Umbilical cord (tissue), 2 donors: ENCODE measurements at places on chromosomes 1 and 21. TPM values are rescaled to one million over a fixed set of nuclear protein-coding genes. Genes with fewer than 3 reads are reported as not detected.
A peak's percentile ranks its signal among the peaks of the same experiment; 100 is the strongest.

Gene HMGCS2
- 0.48 TPM for total RNA-seq

Gene GUCA2B
- not detected for total RNA-seq

Gene GREM2
- total RNA-seq: 4.8 TPM

Gene DCST1
- total RNA-seq: not detected

Gene PPT1
- total RNA-seq: 29.1 TPM

Gene NKAIN1
- not detected for total RNA-seq

Gene SPRR5
- not detected for total RNA-seq

Gene ZNF593OS
- not detected for total RNA-seq

Gene GIPC2
- 9.4 TPM for total RNA-seq

Gene RAB7B
- 5.8 TPM for total RNA-seq

Gene PTGFR
- total RNA-seq: 18.8 TPM

GRCh38 chr1:246107516-246108277, 399.4 kb downstream of the SMYD3 start:
- no peak for DNase-seq

DNA sequence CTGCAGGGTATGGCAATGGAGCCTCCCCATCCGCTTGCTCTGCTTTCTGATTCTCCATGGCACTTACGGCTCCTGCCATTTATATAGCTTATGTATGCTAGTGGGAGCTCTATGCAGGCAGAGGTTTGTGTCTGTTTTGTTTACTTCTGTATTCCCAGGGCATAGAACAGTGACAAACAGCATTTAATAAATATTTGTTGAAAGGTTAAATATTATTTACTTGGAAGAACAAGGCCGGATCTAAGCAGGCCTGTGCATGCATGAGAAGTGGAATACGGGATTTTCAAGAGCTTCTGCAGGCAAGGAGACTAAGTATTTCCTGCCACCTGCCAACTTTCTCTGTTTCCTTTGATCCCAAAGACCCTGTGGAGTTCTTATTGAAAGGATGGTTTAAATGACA, 90.7 kb downstream of the XCL2 start:
- DNase-seq: no peak

DNA sequence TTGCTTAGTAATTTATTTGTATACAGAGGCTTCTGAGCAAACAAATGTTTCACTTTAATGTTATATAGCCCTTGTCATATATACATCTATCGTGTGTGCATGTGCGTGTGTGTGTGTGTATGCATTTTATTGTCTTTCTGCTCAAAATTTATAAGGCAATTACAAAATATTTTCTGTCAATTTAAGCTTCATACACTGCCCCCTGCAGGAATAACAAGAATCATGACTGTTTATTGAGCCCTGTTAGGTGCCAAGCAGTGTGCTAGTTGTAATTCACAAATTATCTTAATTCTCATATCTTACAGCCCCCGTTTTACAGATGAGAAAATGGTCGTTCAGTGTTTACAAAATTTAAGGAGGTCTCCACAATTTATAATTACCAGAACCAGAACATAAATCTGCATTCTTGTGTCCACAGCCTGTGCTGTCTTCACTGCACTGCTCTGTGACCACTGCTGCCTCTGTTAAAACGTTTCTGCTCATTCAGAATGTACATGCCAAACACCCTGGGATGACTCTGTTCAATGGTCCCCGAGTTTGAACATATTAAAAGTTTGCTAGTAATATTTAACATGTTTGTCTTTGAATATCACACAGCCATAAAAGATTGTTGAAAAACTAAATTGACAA, 181.3 kb downstream of the ATP6V1G3 start:
- no peak for DNase-seq

- no peak for DNase-seq
Measured at GRCh38 chr1:17301767-17302166, 6.2 kb upstream of the PADI4 start.

- DNase-seq: no peak
Measured at GRCh38 chr1:20575541-20576336, 13.2 kb upstream of the CDA start.

DNA sequence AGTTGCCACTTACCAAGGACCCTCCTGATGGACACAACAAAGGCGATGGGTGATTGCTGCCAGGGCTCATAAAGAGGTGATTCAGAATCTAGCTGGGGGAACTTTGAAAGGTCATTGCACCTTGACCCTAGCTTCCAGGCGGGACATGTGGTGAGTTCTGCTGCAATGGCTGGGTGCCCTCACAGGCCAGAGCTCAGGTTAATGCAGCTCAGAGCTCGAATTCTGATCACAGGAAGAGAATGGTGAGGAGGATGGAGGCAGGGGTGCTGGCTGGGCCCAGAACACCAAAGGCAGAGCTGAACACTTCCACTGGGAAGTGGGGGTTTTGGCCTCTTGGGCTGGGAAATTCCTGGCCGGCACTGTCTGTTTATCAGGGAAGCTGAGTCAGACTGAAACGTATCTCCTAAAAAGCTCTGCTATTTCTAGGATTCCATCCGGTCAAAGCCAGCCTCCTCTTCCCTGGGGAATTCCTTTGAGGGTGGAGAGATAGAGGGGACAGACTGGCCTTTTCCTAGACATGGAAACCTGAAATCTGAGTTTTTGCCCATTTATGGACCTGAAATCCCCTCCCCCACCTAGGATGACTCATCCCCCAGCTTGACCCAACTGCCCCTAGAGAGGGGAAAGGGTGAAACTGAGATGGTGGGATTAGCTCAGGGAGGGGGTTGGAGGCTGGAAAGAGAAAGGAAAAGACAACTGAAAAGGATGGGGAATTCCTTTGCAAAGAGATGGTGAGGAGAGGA, 27.2 kb downstream of the NUAK2 start:
- peak; percentile 91 for DNase-seq

- no peak for DNase-seq
Measured at GRCh38 chr1:39160703-39161102, 43.8 kb upstream of the MACF1 start.

GRCh38 chr1:33852711-33853110, 11.2 kb upstream of the HMGB4 start:
- no peak for DNase-seq

DNA sequence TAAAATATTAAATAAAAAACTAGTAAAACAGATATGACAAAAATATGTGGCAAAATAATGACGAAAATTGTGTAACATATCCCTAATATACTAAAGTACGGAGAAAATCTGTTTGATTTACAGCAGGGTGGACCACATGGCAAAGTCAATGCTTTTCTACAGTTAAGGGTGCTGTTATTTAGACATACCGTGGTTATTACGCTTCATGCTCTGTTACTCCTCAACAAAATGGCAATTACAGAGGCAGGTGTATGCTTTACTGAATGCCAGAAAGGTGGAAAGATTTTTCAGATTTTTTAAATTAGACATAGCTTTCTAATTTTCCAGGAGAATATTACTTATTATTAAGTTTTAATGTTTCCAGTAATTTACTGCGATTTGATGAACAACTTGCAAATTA, 343.9 kb upstream of the DPYD start:
- no peak for DNase-seq

- DNase-seq: no peak
Measured at GRCh38 chr1:89361681-89362080, 2.2 kb upstream of the GBP6 start.

- DNase-seq: peak; percentile 19
Measured at GRCh38 chr1:211037095-211037494, 96.9 kb downstream of the KCNH1 start.

DNA sequence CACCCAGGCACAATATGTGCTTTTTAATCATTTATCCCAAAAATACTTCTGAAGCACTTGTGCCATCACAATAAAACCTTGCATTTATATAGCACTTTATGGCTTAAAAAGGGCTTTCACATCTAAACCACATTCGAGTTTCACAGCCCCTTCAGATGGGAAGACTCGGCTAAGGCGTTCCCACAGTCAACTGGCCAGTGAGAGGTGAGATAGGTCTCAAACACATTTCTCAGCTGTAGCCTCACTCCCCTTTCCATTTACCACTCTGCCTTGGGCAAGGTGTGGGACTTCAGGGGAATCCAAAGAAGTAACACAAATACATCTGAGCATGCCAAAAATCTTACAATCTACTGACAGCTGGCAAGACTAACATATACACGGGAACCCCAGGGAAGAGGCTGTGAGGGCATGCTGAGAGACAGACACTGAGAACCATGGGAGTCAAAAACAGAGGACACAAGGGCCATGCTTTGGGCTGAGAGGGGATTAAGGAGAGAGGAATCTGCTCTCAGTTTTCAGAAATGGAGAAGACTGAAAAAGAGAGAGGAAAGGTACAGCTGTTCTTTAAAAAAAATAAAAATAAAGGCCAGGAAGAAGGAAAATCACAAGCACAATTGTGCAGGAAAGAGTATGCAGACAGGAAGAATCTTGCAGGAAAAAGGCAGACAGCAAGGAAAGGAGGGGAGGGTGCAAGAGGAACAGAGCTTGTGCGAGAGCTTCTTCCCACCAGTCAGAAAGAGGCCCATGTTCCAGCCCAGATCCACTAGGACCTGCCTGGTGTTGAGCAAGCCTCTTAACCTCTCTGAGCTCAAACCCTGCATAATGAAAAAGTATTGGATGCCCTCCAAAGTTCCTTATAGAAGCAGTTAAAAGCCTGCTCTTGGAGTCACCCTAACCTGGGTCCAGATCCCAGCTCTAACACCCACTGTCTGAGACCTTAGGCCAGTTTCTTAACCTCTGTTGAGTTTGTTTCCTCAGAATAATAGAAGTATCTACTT, 73.5 kb downstream of the JAK1 start:
- peak; percentile 66 for DNase-seq

GRCh38 chr21:34671462-34671861, 2.7 kb downstream of the CLIC6 start:
- DNase-seq: no peak

GRCh38 chr21:31087639-31088473, 49.6 kb upstream of the KRTAP19-8 start:
- no peak for DNase-seq

DNA sequence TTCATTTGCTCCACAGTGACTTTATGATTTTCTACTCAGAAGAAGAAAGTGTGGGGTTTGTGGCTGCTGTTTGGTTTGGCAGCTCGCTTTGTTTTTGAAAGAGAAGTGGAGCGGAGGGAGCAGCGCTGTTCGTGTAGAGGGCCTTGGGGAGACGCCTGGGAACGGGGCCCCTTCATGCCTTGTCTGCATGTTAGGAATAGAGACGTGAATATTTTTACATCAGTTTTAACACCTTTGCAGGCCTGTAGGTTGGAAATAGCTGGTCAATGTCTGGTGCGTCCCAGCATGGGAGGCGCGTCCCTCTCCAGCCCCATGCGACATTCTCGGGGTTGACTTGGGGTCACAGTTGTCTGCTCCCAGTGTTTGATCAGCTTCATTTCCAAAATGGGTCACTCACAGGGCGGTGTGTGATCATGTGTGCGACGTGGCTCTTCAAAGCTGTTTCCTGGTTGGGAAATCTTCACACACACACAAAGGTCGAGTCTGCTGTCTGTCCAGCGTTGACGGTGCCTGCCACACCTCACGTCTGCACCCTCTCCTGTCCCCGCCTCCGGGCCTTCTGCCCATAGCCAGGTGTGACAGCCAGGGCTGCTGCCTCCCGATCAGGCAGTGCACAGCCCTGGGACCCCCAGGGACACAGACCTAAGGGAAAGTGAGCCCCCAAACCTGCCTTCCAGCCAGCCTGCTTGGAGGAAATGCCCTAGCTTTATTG, 149.2 kb downstream of the PSMG1 start:
- peak; percentile 41 for DNase-seq

- DNase-seq: no peak
Measured at GRCh38 chr21:40553781-40554180, 293.2 kb downstream of the DSCAM start.

DNA sequence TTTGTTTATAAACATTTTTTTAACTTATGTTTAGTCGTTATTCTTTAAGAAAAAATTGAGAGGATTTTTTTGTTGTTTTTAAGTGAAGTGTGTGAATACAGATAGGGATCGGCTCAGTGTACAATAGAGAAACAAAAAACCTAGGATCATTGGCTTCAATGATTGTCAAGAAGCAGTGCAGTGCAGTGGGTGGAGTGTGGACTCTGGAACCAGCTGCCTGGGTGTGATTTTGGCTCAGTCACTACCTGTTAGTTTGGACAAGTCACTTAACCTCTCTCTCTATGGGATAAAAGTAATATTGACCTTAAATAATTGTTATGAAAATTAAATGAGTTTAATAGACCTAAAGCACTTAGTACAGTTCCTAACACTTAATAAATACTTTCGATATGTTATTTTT, 41.3 kb downstream of the SCCPDH start:
- DNase-seq: no peak

DNA sequence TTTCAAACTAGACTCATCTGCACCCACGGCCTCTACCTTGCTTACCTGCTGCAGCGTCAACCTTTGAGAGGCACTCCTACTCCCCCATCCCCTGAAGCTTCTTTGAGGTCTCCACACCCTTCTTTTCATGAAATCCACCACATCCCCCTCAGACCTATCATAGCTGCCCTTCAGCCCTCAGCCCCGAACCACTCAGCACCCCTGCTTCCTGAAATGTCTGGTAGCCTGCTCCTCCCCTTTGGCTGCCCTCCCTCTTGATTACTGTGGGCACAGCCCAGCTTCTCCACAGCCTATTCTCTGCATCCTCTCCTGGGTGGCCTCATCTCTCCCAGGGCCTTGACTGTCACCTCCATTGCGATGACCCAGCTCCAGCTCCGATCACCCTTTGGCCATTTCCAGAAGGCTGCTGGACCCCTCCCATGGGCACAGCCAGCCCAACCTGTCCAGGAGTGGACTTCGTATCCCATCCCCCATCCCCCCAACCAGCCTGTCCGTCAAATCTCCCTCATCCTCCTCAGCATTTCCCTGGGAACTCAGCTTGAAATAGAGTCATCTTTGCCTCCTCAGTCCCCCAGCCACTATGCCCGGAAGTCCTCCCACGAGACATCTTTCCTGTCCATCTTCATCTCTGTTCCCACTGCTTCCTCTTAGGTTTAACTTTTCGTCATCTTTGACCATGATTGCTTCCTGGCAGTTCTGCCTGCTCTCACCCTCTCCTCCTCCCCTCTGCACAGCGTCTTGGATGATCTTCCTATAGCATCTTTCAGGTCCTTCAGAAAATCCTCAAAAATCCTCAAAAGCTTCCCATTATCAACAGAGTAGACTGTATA, 6.1 kb upstream of the ADORA1 start:
- no peak for DNase-seq

DNA sequence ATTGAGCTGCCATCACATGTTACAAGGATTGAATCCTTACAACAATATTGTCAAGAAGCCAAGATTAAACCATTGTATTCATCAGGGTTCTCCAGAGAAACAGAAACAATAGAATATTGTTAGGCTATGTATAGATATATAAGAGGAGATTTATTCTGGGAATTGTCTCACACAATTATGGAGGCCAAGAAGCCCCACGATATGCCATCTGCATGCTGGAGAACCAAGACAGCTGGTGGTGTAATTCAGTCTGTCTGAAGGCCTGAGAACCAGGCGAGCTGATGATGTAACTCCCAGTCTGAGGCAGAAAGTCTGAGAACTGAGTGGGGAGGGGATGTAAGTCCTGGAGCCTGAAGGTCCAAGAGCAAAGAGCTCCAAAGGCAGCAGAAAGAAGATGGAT, 14.5 kb upstream of the TTF2 start:
- no peak for DNase-seq

GRCh38 chr1:227791425-227792143, 23.9 kb upstream of the PRSS38 start:
- no peak for DNase-seq
